Fibroblast of villous mesenchyme (primary cell): ENCODE measurements at places on chromosomes 6 and 20. TPM values are rescaled to one million over a fixed set of nuclear protein-coding genes. Genes with fewer than 3 reads are reported as not detected.
A peak's percentile ranks its signal among the peaks of the same experiment; 100 is the strongest.

GRCh38 chr20:24763386-24764026 lies 185.6 kb upstream of the CST7 start:
- DNase-seq, result no peak

DNA sequence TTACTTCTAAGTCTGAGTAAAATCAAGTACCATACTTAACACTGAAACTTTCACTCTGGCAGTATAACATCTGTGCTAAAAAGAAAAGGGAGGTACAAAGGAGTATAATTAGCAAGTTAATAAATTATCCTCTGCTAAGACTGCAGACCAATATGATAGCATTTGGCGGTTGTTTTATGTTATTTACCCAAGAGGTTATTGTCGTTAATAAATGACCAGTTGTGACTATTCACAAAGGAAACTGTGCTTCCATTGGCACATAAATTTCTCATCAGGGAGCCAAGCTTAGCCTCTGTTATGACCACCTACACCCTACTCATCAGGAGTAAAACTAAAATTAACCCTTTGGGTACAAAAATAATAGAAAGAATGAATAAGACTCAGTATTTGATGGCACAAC lies 86.5 kb downstream of the CRYBG1 start:
- no peak for DNase-seq

DNA sequence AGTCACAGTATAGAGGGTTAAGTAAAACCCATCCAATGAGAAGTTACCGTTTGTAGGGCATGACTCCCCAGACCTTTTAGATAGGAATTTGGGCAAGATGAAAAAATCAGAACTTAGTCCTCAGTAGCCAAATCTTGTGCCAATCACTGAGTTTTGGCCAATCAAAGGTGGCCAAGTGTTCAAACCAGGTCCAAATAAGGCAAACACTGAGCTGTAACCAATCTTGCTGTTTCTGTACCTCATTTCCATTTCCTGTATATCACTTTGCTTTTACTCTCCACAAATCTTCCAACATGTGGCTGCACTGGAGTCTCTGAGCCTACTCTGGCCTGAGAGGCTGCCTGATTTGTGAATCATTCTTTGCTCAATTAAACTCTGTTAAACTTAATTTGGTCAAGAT lies 81.8 kb upstream of the GPR6 start:
- peak; percentile 2 for DNase-seq

DNA sequence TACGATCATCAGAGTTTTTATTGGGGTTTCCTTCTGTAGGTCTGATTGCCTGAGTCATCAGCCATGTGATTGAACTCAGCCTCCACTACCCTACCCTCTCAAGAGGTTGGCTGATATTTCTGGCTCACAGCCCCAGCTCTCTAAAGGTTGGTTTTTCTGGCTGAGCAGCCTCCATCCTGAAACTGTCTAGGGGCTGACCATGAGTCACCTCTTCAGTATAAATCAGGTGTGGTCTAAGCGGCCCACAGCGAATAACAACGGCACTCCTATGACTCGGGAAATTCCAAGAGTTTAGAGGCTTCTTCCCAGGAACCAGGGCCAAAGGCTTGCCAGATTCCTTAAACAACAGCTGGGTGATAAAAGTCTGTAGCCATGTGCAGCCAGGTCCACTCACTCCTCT lies 115.5 kb downstream of the SOD2 start:
- peak; percentile 2 for DNase-seq

Gene SLC25A27
- total RNA-seq, result 2.6 and 6.5 TPM in 2 replicates
